ENCODE measurements at places on chromosomes 5 and 9. TPM values are rescaled to one million over a fixed set of nuclear protein-coding genes. Genes with fewer than 3 reads are reported as not detected.

DNA sequence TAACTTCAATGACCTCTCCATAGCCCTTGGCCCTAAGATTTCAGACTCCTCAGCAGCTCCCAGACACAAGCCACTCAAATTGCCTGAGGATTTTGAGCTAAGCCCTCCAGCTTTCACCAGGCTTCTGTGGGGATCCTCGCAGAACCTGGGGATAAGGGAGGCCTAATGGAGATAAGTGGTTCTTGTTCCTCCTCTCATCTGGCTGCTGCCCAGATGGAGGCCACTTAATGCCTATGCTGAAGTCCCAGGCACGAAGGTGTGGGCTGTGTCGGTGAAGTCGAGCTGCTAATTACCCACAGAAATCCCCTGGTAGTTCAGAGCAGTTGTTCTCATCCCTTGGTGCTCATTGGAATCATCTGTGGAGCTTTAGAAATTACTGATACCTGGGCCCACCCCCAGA is 10.3 kb upstream of the FAT2 start:
- DNase-seq, result no peak

- DNase-seq, result peak; percentile 98
These were observed 472.1 kb upstream of the TNC start for GRCh38 chr9:115590011-115590410.

CBY3 gene
- not detected for total RNA-seq

GDA gene
- total RNA-seq, result 0.66 TPM

OLFM1 gene
- total RNA-seq, result not detected

PLEKHG4B gene
- total RNA-seq, result 9.9 TPM

TRAF1 gene
- total RNA-seq, result 5.7 TPM

GRCh38 chr5:57675236-57675635 is 192.6 kb upstream of the ACTBL2 start:
- DNase-seq, result peak; percentile 61

LCN9 gene
- total RNA-seq, result not detected

DNA sequence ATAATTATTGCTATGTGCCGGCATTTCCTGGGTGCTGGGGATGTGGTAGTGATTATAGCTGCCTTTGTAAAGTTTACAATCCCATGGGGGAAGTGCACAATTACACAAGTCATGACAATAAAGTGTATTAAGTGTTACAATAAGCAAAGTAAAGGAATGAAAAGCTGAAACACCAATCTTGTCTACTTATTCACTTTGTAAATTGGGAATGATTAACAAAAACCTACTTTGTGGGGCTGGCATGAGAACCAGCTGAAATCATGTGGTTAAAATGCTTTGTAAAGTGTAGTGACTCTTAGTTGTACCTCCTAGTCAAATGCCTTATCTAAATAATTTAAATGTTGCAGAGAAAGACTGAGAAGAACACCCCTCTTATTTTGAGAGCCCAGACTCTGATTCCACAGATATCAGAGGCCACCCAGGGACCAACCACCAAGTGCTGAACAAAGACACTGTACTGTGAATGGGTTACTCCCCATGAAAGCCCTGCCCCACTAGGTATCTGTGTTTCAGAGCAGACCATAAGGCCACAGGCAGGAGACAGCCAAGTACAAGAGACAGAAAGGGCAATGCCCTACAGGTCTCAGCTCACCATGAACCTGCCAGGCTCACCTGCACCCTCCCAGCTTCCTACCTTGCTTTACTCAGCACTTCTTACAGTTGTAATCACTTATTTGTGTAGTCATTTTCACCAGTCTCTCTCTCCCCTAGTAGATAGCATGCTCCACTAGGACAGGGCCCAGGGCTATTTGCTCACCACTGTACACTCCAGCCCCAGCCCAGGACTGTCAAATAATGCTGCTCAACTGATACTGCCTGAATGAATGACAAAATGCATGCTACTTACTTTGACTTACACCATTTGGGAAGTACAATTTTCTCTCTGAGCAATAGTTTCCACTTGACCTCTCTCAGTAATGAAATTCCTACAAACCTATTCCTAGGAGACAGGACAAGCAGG is 101.6 kb upstream of the APC start:
- DNase-seq, result no peak

SLC6A18 gene
- total RNA-seq, result not detected

GRCh38 chr9:104247899-104248460 is 153.9 kb downstream of the SMC2 start:
- DNase-seq, result peak; percentile 38

- DNase-seq, result no peak
These were observed 29.2 kb upstream of the TENT4A start for GRCh38 chr5:6684075-6684474.

- DNase-seq, result peak; percentile 58
These were observed 128.9 kb downstream of the GDNF start for GRCh38 chr5:37710965-37711364.

GRCh38 chr5:115457571-115457970 is 87.0 kb downstream of the FEM1C start:
- no peak for DNase-seq

DNA sequence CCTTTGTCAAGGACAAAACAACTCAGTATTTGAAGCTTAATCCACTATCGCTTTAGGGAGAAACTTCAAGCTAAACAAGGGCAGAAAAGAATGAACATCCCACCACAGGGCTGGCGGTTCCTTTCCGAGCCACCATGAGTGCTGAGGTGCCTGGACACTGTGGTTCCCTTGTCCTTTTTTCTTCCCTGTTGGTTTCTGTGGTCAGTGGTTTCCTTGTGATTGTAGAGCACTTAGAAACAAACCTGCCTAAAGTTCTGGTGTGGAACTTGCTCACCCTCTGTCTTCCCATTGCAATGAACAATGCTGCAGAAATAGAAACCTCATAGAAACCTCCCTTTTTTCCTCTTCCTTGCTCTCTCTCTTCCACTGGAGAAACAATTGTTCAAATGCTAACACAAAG is 79.3 kb upstream of the TBC1D2 start:
- DNase-seq, result peak; percentile 60

DMRT3 gene
- total RNA-seq, result not detected

- no peak for DNase-seq
These were observed 156.4 kb downstream of the FGF18 start for GRCh38 chr5:171575808-171576207.

- no peak for DNase-seq
These were observed 164.5 kb downstream of the ZNF608 start for GRCh38 chr5:124581738-124582560.

DNA sequence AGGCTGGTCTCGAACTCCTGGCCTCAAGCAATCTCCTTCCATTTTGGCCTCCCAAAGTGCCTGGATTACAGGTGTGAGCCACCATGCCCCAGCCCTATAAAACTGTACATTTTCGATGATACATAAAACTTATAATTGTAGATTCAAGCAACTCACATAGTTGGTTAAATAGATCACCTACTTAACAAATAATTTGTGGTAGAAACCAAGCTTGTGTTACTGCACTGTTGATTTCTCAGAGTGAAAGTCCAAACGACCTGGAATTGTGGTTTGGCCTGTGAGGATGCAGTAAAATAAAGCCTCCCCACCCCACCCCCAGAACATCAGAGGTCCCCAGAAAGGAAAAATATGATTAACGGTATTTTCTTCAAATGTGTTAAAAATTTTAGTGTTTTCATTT is 92.7 kb downstream of the TRIO start:
- no peak for DNase-seq

- no peak for DNase-seq
These were observed 5.4 kb downstream of the NR5A1 start for GRCh38 chr9:124501771-124502320.

LCN6 gene
- total RNA-seq, result not detected

GABRA6 gene
- total RNA-seq, result not detected

GRCh38 chr9:33923079-33923478 is 106.1 kb downstream of the UBE2R2 start:
- DNase-seq, result no peak

- peak; percentile 79 for DNase-seq
These were observed 246.6 kb downstream of the SPOCK1 start for GRCh38 chr5:137252512-137252911.

NMRK1 gene
- 24.4 TPM for total RNA-seq

- no peak for DNase-seq
These were observed 505.1 kb downstream of the TLR4 start for GRCh38 chr9:118209343-118209742.

DNA sequence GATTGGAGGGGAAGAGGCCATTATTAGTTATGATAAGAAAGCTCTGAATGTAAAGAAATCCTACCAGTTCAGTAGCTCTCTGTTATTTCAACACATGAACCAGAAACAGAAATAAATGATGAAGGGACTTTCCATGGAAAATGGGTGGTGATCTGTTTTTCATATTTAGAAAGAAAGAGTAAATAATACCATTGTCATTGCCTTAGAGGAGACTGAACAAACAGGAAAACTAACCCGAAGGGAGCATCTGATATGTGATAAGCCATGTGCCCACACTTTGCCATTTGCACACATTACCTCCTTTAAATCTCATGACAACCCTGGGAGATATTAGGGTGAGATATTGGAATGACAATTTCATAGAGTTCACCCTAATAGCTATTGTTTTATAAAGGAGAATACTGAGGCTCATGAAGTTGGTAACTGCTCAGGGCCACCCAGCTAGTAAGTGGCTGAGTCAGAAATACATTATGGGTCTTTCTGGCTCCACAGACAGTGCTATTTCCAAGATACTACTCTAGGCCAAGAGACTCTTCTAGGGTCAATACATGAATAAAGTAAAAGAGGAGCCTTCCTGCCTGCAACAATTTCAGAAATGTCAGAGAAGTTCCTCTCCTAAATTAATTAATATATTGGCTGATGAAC is 111.0 kb upstream of the SLIT3 start:
- DNase-seq, result no peak

DNA sequence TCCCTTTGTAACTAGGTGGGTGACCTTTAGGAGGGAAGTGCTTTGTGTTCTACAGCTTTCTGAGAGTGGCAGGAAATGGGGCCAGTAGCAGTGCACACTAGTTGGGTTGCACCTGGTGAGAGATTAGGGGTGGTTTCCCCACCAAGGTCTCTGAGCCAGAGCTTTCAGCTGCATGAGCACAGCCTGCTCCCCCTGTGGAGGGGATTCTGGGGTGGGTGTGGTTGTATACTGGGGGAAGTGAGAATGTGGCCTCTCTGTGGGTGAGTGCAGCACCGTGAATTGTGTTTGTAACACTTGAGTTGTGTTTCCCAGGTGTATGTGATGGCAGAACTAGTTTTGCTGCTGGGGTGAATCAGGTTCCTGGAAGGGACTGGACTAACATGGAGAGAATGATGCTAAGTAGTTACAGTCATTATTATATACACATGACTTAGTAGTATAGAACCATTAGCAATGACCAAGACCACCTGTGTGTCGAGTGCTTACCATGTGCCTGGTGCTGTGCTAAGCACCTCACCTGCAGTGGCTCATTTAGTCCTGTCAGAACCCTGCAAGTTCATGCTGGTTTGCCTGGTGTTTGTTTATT is 11.8 kb upstream of the CXXC5 start:
- DNase-seq, result no peak

GRCh38 chr9:120950421-120951388 is 24.1 kb upstream of the TRAF1 start:
- no peak for DNase-seq

LCN15 gene
- total RNA-seq, result not detected

GRCh38 chr5:28329176-28329575 is 1290.8 kb upstream of the CDH9 start:
- DNase-seq, result no peak

- DNase-seq, result no peak
These were observed 234.6 kb downstream of the GADD45G start for GRCh38 chr9:89839449-89839848.

- DNase-seq, result no peak
These were observed 4.7 kb downstream of the RASGEF1C start for GRCh38 chr5:180204276-180204819.

SLC25A2 gene
- 0.05 TPM for total RNA-seq

DNA sequence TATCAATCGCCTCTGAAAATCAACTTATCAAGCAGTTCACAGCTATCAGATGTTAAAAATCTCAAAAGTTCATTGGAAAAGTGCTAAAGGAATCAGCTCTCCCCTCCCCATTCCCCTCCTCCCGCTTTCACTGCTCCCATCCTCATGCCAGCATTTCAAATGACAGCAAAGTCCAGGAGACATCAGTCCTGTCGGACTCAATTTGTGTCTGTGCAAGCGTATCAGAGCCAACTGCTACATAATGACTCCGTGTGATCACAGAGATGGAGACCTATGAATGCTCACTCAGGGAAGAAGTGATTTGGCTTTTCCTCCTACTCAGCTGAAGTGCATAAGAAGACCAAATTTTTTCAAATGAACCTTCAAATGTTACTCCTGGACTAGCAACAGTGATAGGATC is 937.2 kb upstream of the DMAC1 start:
- no peak for DNase-seq

DNA sequence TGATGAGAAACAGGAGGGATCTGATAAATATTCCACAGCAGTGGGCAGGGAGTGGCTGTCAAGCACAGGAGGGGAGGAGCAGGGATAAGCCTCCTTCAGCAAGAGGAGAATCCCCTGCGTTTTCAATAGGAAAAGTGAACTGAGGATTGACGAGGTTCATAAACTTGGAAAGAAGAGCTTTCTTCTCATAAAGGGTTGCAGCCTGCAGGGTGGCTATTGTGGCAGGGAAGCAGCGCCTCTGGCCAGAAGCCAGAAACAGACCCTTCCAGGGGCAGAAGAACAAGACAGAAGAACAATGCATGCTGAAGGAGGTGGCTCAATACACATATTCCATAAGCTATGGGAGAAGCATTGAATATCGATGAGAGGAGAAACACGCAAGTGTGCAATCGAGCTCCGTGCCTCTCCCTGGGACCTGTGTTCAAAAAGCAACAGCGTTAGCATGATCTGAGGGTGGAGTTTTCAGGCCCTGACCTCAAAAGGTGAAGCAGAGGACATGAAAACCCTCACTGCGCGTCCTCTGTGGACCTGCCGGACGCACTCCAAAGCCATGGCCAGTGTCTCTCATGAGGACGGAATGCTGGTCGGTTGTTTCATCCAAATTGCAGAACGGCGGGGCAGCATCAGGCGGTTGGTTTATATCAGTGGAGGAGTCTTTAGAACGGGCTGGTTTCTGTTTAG is 67.6 kb downstream of the ANKRD33B start:
- DNase-seq, result no peak

DNA sequence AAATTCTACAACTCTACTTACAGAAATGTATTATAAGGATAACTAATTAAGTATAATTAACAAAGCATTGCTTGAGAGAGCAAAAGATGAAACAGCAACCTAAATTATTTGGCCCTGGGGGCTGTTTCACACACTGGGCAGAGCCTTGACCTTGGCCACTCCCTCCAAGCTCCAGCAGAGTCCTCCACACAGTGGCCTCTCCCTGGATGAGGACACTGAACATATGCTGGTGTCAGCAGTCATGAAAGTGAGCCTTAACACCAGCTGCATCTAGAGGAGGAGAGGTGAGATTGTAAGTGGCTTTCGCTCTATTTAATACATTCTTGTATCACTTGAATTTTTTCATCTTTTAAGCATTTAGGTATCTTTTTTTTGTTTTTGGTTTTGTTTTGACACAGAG is 23.3 kb upstream of the ZDHHC12 start:
- DNase-seq, result no peak

FOXB2 gene
- total RNA-seq, result not detected

CTNND2 gene
- total RNA-seq, result 0.17 TPM

- DNase-seq, result no peak
These were observed 566.1 kb downstream of the ZNF608 start for GRCh38 chr5:124180299-124180874.
